Keratinocyte (primary cell): ENCODE measurements at places on chromosomes 4 and X.

DNA sequence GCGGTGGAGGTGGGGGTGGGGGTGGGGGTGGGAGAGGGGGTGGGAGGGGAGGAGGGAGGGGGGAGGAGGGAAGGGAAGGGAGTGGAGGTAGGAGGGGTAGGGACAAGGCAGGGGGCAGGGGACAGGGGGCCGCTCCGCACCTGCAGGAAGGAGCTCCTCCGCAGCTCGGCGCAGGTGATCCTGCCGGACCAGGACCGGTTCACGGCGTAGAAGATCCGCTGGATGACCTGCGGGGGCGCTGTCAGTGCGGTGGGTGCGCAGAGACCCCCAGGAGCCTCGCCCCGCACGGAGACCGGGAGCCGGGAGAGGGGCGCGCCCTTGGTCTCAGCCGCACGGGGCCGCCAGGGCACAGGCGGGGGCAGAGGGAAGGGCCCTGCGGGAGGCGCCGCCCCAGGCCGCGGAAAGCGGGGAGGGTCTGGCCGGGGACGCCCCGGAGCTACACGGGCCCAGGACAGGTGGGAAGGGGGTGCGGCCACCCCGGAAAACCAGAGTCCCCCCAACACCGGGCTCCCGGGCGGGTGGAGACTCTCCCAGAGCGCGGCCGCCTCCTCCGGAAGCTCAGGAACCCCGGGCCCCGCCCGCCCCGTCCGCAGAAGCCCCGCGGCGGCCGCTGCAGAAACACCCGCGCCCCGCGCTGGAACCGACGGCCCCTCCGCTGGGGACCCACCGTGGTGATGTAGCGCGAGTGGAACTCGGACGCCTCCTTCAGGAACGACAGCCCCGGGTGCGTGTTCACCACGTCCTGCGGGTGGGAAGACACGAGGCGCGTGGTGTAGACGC, 27.6 kb upstream of the GTPBP6 start:
- no peak for DNase-seq

- DNase-seq = no peak
Measured at GRCh38 chr4:102525097-102525496, 23.9 kb downstream of the NFKB1 start.

- no peak for DNase-seq
Measured at GRCh38 chr4:101271516-101271915, 75.8 kb downstream of the PPP3CA start.

GRCh38 chr4:55393461-55394320, 2.1 kb upstream of the TMEM165 start:
- no peak for DNase-seq

DNA sequence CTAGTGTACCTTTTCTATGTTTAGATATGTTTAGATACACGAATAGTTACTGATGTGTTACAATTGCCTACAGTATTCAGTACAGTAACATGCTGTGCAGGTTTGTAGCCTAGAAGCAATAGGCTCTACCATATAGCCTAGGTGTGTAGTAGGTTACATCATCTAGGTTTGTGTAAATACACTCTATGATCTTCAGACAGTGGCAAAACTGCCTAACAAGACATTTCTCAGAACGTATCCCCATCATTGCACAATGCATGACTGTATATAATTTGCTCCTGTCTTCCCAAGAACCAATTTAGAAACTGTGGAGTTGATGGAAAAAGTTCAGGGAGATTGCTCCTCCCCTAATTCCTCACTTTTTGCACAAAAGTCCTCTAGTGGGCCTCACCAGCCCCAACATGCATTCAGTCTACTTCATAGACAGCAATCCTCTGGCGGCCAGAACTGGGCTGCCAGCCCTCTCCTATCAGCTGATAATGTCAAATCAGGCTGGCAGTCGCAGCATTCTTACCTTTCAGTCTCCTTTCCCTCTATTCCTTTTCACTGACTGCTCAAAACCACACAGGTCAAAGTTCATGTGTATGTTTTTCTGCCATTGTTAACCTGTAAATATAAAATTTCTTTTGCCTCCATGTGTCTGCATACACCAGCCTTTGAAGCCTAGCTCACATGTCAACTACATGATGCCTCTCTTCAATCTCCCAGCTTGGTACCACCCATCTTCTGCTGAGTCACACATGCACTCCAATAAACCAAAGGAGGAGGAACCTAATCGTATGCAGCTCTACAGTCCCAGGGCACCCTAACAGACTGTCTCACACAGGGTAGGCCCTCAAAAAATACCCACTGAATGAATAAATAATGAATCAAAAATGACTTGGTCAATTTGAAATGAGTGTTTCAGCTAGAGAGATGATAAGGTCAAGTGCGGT, 32.0 kb downstream of the BCLAF3 start:
- no peak for DNase-seq

DNA sequence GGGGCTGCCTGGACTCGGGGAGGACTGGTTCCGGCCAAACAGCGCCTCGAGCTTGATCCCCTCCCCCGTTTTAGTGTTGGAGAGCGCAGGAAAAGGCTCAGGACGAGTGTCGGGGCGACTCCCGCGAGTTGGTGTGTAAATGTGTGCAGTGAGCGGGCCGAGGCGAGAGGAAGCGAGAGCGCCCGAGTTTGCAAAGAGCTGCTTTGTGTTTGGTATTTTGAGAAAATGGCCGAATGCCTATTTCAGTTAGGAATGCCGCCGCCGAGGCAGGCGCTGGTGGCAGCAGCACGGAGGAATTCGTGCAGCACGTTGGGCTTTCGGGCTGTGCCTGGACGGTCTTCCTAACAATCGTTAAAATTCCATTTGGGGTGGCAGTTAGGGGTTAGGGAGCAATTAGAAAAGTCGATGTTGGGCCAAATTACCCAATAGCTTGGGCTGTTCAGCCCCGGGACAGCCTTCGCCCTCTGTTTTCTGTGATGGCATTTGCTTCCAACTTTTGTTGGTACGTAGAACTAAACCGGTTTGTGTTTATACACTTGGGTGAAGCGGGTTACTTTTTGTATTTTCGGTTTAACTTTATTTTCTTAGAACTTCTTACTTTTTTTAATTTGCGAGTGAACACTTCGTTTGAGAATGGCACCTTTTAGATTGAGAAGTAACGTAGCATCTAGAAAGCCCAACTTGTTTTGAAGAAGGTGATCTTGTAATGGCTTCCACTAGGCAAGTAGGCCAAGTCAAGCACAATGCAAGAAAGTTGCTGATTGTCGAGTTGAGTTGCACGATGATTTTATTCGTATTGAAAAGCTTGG, 1.6 kb downstream of the REST start:
- no peak for DNase-seq

GRCh38 chrX:23902419-23902818, 5.3 kb downstream of the APOO start:
- DNase-seq = peak; percentile 40

DNA sequence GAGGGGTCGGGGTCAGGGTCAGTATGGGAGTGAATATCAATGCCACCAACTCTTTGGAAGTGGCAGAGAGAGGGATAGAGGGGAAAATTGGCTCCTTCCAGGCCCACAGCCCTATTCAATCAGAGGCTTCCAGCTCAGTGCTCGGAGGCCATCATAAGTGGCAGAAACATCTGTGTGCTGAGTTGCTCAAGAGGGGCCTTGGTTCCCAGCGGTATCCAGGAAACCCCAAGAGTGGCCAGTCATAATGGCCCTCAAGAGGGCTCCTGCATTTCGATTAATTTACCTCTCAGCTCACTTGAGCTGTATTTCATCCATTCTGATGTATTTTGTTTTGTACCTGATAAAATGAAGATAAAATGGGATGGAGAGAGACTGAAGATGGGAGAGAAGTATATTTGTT, 154.3 kb upstream of the EOLA2 start:
- DNase-seq = no peak

GRCh38 chr4:123606946-123607542, 210.4 kb downstream of the SPRY1 start:
- no peak for DNase-seq

- no peak for DNase-seq
Measured at GRCh38 chr4:187209921-187210613, 486.4 kb upstream of the FAT1 start.

DNA sequence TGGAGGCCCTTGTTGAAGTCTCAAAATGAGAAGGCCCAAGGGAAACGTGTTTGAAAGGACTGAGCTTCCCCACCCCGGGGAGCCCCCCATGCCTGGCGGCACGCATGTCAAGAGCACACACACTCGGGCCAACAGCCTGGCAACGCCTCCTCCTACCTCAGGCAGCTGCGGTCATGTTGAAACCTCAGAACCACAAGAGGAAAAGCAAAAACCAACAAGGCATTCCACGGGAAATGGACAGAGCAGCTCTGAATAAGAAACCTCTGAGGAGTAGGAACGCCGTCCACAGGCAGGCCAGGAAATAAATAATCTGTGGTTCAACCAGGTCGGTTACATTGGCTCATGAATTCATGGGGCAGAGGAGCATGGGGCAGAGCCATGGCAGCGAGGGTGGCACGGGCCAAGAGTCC, 95.7 kb upstream of the AFAP1 start:
- no peak for DNase-seq
